Endothelial cell (in vitro differentiated cells): ENCODE measurements at places on chromosomes 3 and 15. TPM values are rescaled to one million over a fixed set of nuclear protein-coding genes. Genes with fewer than 3 reads are reported as not detected.

TMEM39A gene
- 30.5 TPM for total RNA-seq

DNA sequence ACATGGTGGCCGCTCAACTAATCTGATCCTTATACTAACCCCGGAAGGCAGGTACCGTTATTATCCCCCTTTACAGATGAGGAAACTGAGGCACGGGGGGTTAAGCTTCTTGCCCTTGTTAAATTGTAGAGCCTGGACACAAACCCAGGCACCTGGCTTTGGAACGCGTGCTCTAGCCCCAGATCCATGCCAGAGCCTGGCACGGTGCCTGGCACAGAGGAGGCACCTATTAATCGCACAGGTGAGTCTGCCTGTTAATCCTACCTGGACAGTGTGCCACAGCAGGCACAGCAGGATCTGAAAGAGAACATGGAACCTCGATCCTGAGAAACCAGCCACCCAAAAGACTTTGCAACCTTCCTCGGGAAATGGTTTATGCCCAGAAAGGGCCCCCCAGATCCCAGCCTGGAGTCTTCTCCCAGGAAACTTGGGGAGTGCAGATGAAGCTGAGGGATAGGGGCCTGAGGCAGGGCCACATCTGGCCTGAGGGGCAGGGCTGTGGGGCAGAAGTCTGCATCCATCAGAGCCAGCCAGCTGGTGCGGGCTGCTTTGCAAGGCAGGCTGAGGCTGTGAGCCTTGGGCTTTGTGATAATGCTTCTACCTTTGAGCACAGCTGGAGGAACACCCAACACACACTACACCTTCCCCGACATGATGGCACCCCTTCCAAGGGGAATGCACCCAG is 55.3 kb upstream of the SLC6A1 start:
- DNase-seq: no peak

GRCh38 chr15:90642464-90643300 is 74.5 kb upstream of the BLM start:
- DNase-seq: no peak

SAMD7 gene
- not detected for total RNA-seq

DNA sequence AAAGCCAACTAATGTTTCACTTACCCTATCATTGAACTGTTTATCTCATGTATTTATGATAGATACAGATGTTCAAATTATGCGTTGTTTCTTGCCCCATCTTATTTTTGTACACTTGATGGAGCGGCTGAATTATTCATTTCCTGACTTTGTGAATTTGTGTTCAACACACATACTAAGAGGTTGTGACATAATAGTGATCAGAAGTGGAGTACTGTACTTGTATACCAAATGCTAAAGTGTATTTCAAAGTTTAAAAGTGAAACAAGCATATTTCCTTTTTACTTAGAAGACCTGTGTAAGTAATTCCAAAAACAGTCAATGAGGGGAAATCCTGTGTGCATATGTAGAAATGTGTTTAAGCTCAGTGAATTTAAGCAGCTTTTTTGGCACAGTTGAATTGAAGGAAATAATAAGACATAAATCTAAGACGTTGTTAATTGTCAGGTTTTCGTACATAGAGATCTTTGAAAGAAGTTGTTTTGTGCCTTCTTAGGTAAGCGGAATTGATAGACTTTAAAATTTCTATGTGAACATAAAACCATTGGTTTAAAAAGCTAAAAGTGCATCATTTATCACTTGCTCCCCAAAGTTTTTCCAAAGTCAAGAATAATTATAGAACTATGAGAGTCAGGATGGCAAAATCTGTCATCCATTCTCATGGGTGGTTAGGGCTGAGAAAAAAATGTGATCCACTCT is 1.9 kb downstream of the NFKBIZ start:
- DNase-seq: no peak

GRCh38 chr3:177591379-177591778 is 394.1 kb upstream of the TBL1XR1 start:
- no peak for DNase-seq

CCDC191 gene
- total RNA-seq: 4.0 TPM

DNA sequence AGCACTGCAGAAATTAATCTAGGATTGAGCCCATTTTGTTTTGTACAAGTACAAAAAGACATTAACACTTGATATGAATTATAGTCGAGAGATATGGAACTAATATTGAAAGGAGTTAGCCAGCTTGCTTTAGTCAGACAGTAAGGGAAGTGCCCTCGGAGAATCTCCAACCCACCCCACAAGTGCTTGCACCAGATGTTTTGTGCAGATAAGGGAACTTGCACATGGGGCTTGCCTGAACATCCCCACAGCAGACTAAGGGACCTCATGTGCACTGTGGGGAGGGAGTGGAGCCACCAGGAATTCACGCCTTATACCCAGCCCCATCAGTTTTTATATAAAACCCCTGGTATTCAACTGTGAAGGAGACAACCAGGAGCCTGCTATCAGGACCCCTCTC is 122.3 kb downstream of the EFHB start:
- peak; percentile 37 for DNase-seq

GRCh38 chr3:78086150-78086549 is 1046.3 kb downstream of the ROBO2 start:
- DNase-seq: no peak

PLA2G4F gene
- not detected for total RNA-seq

ACY1 gene
- total RNA-seq: 19.8 TPM

GRCh38 chr15:45873781-45874180 is 239.0 kb downstream of the SQOR start:
- no peak for DNase-seq

DNA sequence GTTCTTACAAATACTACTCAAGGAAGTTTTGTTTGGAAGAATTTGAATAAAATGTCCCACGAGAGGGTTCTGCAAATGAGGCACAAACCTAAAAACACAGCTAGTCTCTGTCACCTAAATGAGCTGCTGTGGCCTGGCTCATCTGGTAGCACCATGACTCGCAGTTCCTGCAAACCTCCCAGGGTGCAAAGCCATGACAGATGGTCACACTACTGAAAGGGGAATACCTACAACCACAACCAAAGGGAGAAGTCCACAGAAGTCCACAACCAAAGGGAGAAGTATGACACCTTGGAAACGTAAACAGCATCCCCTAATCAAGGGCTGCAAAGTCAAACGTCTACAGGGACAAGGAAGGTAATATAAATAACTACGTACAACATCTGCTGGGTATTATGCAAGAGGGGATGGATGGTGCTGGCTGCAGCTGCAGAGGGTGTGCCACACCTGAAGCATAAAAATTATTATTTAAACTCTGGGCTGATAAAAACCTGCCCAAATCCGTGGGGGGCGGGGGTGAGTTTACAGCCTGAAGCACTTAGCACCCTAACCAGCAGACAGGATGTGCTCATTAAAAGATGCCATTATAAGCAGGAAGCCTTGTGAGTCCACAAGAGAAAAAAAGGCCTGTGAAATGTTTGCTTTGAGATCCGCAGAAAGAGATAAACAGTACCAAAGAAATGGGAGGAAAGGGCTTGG is 184.0 kb downstream of the MAGI1 start:
- no peak for DNase-seq

TIMP4 gene
- total RNA-seq: 0.69 TPM

DNA sequence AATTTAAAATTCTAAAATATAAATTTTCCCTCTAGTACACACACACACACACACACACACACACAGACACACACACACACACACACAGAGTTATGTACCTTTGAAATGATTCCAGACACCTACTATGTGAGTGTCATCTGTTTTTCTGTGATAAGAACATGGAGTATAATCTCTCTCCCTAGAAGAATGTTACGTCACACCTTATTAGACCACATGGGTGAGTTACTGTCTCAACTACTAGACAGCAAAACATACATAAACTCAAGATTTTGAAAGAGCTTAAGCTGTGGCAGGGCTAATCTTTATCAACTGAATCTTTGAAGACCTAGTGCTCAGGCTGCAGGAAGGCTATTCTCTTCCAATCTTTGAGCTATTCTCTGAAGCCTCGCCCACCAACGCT is 385.9 kb upstream of the BCHE start:
- no peak for DNase-seq
